Ovary (tissue), 10 donors: ENCODE measurements at places on chromosomes 4 and X. TPM values are rescaled to one million over a fixed set of nuclear protein-coding genes. Genes with fewer than 3 reads are reported as not detected.

Gene PCDH10
- polyA plus RNA-seq: 2.5 TPM

Gene UGT2B10
- not detected for polyA plus RNA-seq

Gene L1CAM
- polyA plus RNA-seq: 1.1 TPM

Gene ARSJ
- polyA plus RNA-seq: 1.3 TPM

Gene CXCL10
- polyA plus RNA-seq: 0.12 TPM

Gene ZNF630
- polyA plus RNA-seq: 2.9 TPM

Gene F11
- not detected for polyA plus RNA-seq

Gene MTMR1
- 22.7 TPM for polyA plus RNA-seq

Gene SERTM2
- polyA plus RNA-seq: 1.5 TPM

Gene PPARGC1A
- 2.5 TPM for polyA plus RNA-seq

Gene ENPEP
- 4.7 TPM for polyA plus RNA-seq

Gene MAGEB10
- not detected for polyA plus RNA-seq

Gene EDA
- polyA plus RNA-seq: 8.4 TPM

Gene F9
- polyA plus RNA-seq: not detected

Gene MAGEE2
- polyA plus RNA-seq: 0.25 TPM
